H1 (cell line): ENCODE measurements at places on chromosomes 2 and 18.

DNA sequence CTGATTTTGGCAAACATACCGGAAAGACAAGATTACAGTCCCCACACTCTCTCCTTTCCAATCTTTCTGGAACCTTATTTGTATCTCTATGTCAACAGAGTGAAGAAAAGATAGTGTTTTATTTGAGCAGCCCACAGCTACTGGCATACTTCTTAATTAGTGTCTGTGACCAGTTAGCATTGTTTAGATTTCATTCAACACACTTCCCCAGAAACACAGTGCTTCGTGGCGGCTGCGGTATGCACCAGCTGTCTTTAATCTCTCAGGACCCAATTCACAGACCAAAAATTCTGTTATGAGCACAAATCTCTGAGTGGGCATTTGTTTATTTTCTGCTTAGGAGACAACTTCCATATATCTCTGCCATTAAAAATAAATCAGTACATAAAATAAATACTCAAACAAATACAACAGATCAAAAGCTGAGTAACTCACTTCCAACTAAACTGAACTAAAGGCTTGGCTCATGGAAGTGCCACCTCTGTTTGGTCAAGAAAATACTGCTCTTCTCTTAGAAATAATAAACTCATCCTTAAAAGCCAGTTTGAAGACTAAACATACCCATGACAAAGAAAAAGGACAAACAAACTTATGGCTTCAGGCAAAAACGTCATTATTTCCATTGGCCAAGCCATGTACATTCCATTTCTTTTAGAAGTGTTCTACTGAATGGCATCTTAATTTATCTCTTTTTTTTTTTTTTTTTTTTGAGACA, 392.4 kb downstream of the TXNL1 start:
- no peaks in the 10 kb centered on the region for H3K4me1 ChIP-seq
- H3K27me3 ChIP-seq: no peaks in the 10 kb centered on the region
- H3K36me3 ChIP-seq: no peaks in the 10 kb centered on the region
- no peak overlapping the region for H3K27ac ChIP-seq

GRCh38 chr2:73281244-73281643, 3.0 kb downstream of the FBXO41 start:
- H3K36me3 ChIP-seq: no peaks in the 10 kb centered on the region
- H3K4me1 ChIP-seq: peaks cover 7% of the 10 kb centered on the region
- DNase-seq: no peak
- no peak overlapping the region for H3K27ac ChIP-seq
- H3K27me3 ChIP-seq: peaks cover 7% of the 10 kb centered on the region

GRCh38 chr2:231200805-231201474, 2.5 kb downstream of the ARMC9 start:
- no peaks in the 10 kb centered on the region for H3K36me3 ChIP-seq
- no peak overlapping the region for H3K4me3 ChIP-seq
- no peak overlapping the region for H3K27ac ChIP-seq
- H3K4me1 ChIP-seq: no peaks in the 10 kb centered on the region; the same call in 1 of the 2 replicates

GRCh38 chr2:220192994-220193753, 565.7 kb downstream of the SLC4A3 start:
- no peak overlapping the region for H3K4me3 ChIP-seq
- DNase-seq: no peak
- no peaks in the 10 kb centered on the region for H3K36me3 ChIP-seq
- H3K4me1 ChIP-seq: no peaks in the 10 kb centered on the region
- no peaks in the 10 kb centered on the region for H3K27me3 ChIP-seq

GRCh38 chr2:234329202-234329960, 167.5 kb downstream of the ARL4C start:
- no peak overlapping the region for H3K27ac ChIP-seq
- no peaks in the 10 kb centered on the region for H3K27me3 ChIP-seq
- H3K4me1 ChIP-seq: peaks cover 4% of the 10 kb centered on the region; the same call in 1 of the 2 replicates
- no peak overlapping the region for H3K4me3 ChIP-seq
- DNase-seq: no peak

GRCh38 chr18:25275412-25276001, 76.5 kb downstream of the ZNF521 start:
- H3K36me3 ChIP-seq: no peaks in the 10 kb centered on the region
- H3K27me3 ChIP-seq: no peaks in the 10 kb centered on the region
- H3K4me3 ChIP-seq: no peak overlapping the region
- H3K4me1 ChIP-seq: no peaks in the 10 kb centered on the region
- H3K27ac ChIP-seq: no peak overlapping the region
- no peak for DNase-seq

DNA sequence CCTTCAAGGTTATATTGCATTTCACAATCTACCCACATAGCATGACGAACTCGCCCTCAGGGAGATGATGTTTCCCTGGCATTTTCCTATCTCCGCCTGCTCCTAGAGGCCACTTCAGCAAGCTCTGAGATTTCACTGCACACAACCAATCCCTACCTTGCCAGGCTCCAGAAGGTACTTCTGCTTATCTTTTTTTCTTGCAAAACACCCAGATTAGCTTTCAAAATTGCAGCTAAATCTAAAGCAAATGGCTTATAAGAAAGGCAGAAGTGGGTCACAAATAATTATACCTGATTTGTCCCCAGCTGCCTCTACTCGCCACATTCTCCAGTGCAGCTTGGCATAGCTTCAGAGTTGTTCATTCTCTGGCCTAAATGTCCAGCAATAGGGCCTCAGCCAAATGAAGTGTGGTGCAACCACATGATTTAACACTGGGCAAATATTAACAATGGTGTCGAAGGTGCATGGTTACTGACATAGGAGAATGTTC, 32.4 kb upstream of the MRPL19 start:
- no peaks in the 10 kb centered on the region for H3K27me3 ChIP-seq
- no peak for DNase-seq
- no peaks in the 10 kb centered on the region for H3K4me1 ChIP-seq
- no peak overlapping the region for H3K4me3 ChIP-seq
- no peak overlapping the region for H3K27ac ChIP-seq
